ENCODE measurements at places on chromosomes 11 and 22.
A peak's percentile ranks its signal among the peaks of the same experiment; 100 is the strongest.

GRCh38 chr22:37043828-37044538 lies 7.6 kb upstream of the KCTD17 start:
- peak; percentile 88 for DNase-seq

- no peak for DNase-seq
Measured at GRCh38 chr11:69227271-69227670, 66.7 kb upstream of the MYEOV start.

- DNase-seq = no peak
Measured at GRCh38 chr11:102382384-102382783, 35.4 kb downstream of the BIRC2 start.

DNA sequence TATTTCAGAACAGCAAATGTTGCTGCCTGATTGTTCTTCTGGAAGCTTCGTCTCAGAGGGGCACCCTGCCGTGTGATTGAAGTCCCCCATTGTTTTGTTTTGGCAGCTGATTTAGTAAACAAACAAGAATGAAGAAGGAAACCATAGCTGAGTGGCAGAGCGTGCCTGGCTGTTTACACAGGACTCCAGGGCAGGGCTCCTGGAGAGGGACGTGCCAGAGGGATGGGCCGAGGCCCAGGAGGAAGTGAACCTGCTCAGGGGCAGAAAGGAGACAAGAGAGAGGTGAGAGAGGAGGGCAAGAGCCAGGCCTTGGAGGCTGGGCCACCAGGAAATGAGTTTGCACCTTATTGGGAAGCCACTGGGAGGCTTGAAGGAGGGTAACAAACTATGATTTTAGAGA lies 85.5 kb upstream of the B3GAT1 start:
- DNase-seq = no peak

DNA sequence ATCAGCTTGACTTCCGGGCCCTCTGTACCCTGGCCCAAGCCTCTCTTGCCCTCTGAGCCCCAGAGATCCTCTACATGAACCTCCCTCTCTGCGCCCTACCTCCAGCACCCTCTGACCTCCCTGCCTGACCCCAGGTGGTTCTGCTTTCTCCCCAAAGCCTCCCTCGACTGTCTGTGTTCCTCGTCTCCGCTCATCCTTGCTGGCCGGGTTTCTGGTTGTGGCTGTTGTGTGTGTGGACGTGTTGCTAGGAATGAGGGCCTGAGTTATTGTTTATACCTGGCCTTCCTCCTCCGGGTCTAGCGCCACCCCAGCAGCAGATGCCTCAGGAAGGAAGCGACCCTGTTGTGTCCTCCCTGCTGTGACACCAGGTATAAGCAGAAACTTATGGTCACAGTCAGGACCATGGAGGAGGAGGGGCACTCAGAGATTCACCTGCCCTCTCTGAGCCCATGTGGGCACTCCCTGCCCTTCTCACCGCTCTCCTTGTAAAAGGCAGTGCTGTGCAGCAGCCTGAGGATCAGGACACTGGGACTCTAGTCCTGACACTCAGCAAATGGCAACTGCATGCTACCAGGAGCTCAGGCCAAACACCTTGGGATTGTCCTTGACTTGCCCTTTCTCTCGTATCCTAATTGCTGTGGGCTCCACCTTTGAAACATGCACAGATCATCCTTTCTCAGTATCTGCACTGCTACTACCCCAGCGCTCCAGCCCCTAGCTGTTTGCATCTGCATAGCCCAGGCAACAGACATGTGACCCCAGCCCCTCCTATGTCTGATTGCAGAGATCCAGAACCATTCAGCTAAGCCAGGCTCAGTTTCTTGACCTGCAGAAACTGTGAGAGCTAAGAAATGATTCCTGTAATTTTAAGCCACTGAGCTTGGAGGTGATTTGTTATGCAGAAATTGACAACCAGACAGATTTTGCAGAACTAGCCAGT lies 140.1 kb downstream of the ST3GAL4 start:
- no peak for DNase-seq

- no peak for DNase-seq
Measured at GRCh38 chr22:50343541-50343935, 411 bp downstream of the PPP6R2 start.

- DNase-seq = no peak
Measured at GRCh38 chr11:8656291-8656690, 26.2 kb downstream of the TRIM66 start.

- peak; percentile 94 for DNase-seq
Measured at GRCh38 chr22:36454916-36455570, 26.4 kb downstream of the TXN2 start.

GRCh38 chr11:18723991-18724390 lies 2.0 kb downstream of the IGSF22 start:
- no peak for DNase-seq

- DNase-seq = no peak
Measured at GRCh38 chr11:68503251-68503687, 42.7 kb downstream of the PPP6R3 start.

- no peak for DNase-seq
Measured at GRCh38 chr11:82185925-82186324, 547.7 kb downstream of the FAM181B start.

DNA sequence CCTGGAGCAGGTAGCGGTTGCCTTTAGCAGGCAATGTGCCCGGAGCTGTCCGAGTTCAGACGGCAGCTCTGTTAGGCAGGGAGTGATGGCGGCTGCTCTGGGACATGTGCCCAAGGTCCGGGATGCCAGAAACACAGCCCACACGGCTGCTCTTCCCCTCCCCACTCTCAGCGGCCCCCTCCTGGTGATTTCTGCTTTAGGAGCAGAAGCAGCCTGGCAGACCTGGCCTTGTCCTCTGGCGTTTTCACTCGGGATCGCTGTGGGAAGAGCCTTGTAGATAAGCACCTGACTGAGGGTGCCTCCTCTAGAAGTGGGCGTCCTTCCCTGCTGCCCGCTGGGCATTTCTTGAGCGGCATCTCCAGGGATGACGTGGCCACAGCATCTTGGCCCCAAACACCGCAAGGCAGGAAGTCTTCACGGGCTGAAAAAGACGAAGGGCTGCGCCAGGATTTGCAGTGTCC lies 392.2 kb downstream of the TBC1D22A start:
- no peak for DNase-seq

DNA sequence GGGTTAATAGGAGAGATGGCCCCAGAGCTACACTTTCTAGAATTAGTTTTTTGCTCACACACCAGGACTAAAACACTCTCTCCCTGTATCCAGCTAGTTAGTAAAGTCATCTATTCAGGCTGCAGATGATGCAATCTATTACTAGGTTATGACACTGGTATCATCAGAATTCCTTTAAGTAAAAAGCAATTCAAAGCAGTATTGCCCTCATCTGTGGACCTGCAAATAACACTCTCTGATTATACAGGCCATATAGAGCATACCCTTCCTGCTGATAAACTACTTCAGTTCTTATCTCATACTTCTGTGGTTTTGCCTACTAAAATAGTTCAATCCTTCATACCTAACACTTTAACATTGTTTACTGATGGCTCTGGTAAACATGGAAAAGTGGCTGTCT lies 13.5 kb upstream of the MTMR2 start:
- DNase-seq = no peak

DNA sequence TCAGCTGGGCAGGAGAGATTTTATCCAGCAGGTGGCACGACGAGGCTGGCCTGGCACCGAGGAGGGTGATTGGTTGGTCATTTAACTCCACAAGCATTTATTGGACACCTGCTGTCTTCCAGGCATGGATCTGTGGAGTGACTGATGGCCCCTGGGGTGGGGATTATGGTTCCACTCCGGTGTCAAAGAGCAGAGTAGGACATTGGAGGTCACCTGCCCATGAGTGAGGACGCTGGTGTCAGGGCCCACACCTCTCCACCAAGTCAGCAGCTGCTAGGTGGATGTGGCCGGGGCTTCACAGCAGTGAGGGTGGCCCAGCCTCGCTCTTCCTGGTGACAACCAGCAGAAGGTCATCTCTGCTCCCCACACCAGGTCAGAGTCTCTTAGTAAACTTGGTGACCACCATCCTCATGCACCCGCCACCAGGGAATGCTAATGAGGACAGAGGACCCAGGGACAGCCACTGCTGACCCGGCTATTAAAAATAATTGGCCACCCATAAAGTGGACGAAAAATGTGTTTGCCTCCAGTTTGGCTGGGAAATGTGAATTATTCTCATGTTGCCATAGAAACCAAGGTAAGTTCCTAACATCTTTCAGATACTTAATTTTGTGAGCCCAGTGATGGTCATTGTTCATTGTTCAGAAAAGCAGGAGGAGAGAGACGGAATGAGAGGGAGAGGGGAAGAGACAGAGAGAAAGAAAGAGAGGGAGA lies 428.7 kb downstream of the TBC1D22A start:
- DNase-seq = no peak

DNA sequence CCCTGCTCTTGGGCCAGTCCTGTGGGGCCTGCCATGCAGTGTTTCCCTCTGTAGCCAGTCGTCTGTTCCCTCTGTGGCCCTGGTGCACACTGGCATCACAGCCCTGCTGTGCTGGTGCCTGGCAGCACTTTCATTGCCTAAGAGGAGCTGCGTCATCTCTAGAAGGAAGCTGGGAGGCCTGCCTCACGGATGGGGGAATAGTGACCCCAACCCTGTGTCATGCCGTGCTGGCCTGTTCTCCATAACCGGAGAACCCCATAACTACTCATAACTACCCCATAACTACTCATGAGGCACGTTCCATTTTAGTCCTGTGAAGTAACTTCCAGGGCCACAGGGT lies 14.0 kb downstream of the RAB36 start:
- no peak for DNase-seq

DNA sequence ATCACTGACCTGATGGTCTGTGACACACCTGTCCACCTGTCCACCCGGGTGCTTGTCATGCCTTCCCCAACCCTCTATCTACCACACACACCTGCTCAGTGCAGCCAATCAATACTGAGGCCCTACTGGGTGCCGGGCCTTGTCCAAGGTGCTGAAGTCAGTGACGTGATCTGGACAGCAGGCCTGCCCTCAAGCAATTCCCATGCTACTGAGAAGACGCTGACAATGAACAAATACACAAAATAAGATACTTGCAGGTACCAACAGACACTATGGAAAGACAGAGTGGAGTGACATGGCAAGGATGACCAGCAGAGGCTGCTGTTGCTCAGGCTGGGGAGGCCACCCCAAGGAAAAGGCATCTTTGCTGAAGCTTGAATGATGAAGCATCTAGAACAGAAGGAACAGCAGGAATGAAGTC lies 21.2 kb downstream of the PLAAT3 start:
- no peak for DNase-seq

GRCh38 chr11:116638463-116638862 lies 134.3 kb downstream of the BUD13 start:
- DNase-seq = no peak

DNA sequence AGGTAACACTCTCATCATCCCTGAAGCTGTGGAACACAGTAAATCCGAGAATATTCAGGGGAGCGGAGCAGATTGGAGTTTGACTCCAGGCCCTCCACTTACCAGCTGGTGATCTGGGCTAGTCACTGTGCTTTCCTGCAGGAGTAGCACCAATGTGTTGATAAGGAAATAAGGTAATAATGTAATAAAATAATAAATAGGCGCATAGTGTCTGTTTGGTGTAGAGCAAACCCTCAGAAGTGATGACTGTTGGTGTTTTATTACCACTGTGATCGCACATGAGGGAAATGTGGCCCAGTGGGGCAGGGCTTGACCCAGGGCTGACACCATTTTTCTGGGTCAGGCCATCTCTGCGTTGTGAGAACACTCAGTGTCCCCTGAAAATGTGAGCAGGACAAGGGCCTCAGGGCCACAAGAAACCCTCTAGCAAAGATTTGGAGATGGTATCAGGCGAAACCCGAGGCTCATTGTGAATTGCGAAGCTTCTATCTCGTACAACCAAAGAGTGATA lies 563.9 kb upstream of the B3GAT1 start:
- DNase-seq = no peak

DNA sequence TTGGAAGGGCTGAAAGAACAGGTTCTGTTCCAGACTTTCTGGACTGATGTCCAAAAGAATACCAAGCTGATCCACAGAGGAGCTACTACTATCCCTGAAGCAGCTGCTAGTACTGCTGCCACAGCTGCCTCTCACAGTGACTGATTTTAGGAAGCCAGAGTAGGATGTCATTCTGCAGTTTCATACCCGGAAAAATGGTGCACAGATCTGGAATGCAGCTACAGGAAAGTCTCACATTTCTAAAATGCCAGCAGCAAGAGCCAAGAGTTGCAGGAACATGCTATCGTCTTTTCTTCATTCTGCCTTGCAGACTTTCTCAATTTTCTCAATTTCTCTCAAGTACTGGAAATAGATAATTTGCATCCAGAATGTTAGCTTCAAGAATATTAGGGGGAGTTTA lies 19.4 kb upstream of the CCDC179 start:
- no peak for DNase-seq

Measured in germinal center (tissue), 1 donor.